ENCODE measurements at places on chromosomes 1 and 21. TPM values are rescaled to one million over a fixed set of nuclear protein-coding genes. Genes with fewer than 3 reads are reported as not detected.

- no peak overlapping the region for H3K27ac ChIP-seq
- no peaks in the 10 kb centered on the region for H3K4me1 ChIP-seq
- no peak overlapping the region for H3K4me3 ChIP-seq
- H3K36me3 ChIP-seq, result no peaks in the 10 kb centered on the region
These were observed 29.7 kb upstream of the LDLRAP1 start for GRCh38 chr1:25513666-25514065.

GRCh38 chr1:168163670-168164069 lies 15.1 kb upstream of the TIPRL start:
- peaks cover 7% of the 10 kb centered on the region for H3K27me3 ChIP-seq
- no peak overlapping the region for H3K27ac ChIP-seq
- peaks cover 23% of the 10 kb centered on the region for H3K36me3 ChIP-seq
- no peak for DNase-seq
- no peak overlapping the region for H3K4me3 ChIP-seq

- no peak overlapping the region for H3K27ac ChIP-seq
- H3K4me1 ChIP-seq, result no peaks in the 10 kb centered on the region
- H3K36me3 ChIP-seq, result no peaks in the 10 kb centered on the region
- peaks cover 24% of the 10 kb centered on the region for H3K27me3 ChIP-seq
- DNase-seq, result no peak
These were observed 52.0 kb downstream of the NBPF6 start for GRCh38 chr1:108502138-108502537.

DNA sequence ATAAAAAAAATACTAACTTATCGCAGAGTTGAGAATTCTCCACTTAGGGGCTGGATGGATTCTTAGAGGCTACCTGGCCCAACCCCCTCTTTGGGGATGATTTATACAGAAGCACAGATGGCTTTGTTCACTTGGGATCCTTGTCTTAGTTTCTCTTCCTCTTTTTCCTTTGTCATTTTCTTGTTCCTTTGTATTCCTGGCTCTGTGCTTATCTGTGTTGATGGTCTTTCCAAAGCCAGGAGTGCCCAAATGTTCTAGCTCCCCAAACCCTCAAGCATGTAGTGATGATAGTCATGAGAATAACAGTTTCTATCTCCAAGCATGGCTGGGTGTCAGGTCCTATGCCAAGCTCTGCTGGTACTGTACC lies 27.4 kb downstream of the EPHB2 start:
- H3K4me3 ChIP-seq, result no peak overlapping the region
- no peaks in the 10 kb centered on the region for H3K36me3 ChIP-seq
- H3K27me3 ChIP-seq, result peaks cover 21% of the 10 kb centered on the region
- H3K27ac ChIP-seq, result no peak overlapping the region
- H3K4me1 ChIP-seq, result no peaks in the 10 kb centered on the region

DNA sequence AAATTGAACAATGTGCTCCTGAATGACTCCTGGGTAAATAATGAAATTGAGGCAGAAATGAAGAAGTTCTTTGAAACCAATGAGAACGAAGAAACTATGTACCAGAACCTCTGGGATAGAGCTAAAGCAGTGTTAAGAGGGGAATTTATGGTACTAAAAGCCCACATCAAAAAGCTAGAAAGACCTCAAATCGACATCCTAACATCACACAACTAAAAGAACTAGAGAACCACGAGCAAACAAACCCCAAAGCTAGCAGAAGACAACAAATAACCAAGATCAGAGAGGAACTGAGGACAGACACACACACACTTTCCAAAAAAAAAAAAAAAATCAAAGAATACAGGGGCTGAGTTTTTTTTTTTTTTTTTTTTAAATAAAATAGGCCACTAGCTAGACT lies 564.2 kb downstream of the SMYD3 start:
- H3K27ac ChIP-seq, result peak overlapping the region; percentile 0
- peak overlapping the region; percentile 3 for H3K4me3 ChIP-seq
- peaks cover 28% of the 10 kb centered on the region for H3K4me1 ChIP-seq
- no peaks in the 10 kb centered on the region for H3K27me3 ChIP-seq
- no peaks in the 10 kb centered on the region for H3K36me3 ChIP-seq
- DNase-seq, result peak; percentile 56

DNA sequence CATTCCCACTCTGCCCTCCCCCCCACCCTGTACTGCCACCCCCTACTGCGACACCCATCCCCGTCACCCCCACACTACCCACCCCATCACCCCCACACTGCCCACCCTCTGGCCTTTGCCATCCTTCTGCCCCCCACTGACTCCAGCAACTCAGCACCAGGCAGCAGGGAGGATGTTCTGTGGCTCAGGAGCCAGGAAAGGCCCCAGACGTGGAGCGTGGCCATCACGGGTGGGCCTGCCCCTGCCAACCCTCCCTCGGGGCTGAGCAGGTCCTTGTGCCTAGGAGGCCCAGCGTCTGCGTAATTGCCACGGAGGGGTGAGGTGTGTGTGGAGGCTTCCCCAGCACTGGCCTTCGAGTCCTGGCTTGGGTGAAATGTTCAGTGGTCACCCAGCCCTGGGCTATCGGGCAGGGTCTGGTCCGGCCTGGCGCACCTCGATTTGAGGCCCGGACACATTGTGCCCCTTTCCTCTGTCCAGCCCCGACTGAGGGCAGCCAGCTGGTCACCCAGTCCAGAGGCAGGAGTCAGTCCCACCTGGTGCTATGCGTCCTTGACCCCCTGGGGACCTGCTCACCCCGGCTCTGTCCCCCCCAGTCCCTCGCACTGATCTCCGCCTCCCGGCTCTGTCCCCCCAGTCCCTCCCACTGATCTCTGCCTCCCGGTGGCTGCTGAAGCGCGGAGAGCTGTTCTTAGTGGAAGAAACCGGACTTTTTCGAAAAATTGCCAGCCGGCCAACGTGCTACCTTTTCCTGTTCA lies 23.0 kb downstream of the ARHGEF16 start:
- no peaks in the 10 kb centered on the region for H3K36me3 ChIP-seq
- H3K4me1 ChIP-seq, result no peaks in the 10 kb centered on the region
- no peak overlapping the region for H3K4me3 ChIP-seq
- H3K27ac ChIP-seq, result no peak overlapping the region

DNA sequence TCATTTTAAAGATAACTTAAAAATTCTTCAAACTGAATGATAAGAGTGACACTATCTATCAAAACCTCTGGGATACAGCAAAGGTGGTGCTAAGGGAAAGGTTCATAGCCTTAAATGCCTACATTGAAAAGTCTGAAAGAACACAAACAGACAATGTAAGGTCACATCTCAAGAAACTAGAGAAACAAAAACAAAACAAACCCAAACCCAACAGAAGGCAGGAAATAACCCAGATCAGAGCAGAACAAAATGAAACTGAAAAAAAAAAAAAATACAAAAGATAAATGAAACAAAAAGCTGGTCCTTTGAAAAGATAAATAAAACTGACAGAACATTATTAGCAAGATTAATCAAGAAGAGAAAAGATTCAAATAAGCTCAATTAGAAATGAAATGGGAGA lies 6.8 kb downstream of the ODF2L start:
- H3K27ac ChIP-seq, result peak overlapping the region; percentile 89
- peaks cover 49% of the 10 kb centered on the region for H3K4me1 ChIP-seq
- peak overlapping the region; percentile 70 for H3K4me3 ChIP-seq
- H3K36me3 ChIP-seq, result no peaks in the 10 kb centered on the region

- no peak for DNase-seq
- peak overlapping the region; percentile 81 for H3K4me3 ChIP-seq
- H3K4me1 ChIP-seq, result peaks cover 94% of the 10 kb centered on the region
- H3K27me3 ChIP-seq, result no peaks in the 10 kb centered on the region
- no peaks in the 10 kb centered on the region for H3K36me3 ChIP-seq
These were observed 61.5 kb downstream of the RUNX1 start for GRCh38 chr21:34987501-34988072.

DNA sequence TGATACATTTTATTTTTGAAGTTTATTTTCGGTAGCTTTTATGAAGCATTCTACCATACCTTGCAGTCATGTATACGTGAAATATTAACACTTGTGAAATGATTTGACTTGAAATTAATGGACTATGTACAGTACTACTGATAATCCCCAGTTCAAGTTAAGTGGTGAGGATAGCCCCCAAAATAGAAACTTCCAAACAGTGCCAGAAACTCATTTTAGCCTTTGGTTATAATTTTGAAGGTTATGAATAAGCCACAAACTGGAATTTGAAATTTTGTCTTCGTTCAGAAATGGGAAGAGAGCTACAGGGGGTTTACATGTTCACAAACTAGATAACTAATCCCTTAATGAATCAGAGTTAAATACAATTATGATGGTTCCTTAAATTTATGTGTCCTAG lies 1.5 kb upstream of the HNRNPU start:
- peaks cover 44% of the 10 kb centered on the region for H3K4me1 ChIP-seq
- H3K4me3 ChIP-seq, result no peak overlapping the region
- peak overlapping the region; percentile 100 for H3K27ac ChIP-seq
- H3K36me3 ChIP-seq, result peaks cover 13% of the 10 kb centered on the region
- DNase-seq, result no peak

DNA sequence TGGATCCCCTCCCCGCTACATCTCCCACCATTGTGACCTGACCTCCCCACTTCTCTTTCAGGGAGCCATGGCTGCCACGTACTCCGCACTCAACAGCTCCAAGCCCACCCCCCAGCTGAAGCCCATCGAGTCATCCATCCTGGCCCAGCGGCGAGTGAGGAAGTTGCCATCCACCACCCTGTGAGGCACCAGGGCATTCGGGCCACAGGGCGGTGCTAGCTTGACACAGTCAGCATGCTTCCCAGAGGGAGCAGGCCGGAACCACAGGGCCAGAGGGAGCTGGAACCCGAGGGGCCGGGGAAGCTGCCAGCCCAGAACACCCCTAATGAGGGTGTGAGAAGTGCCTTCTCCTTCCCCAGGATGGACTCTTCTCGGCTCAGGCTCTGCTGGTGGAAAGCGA lies 44.5 kb downstream of the RPS6KA1 start:
- H3K36me3 ChIP-seq, result no peaks in the 10 kb centered on the region
- H3K27me3 ChIP-seq, result no peaks in the 10 kb centered on the region
- H3K4me3 ChIP-seq, result no peak overlapping the region

Gene TARDBP
- polyA plus RNA-seq, result 46.6 TPM

Gene KCNQ4
- 0.08 TPM for polyA plus RNA-seq

Gene CFAP45
- not detected for polyA plus RNA-seq

Gene ZNF678
- polyA plus RNA-seq, result 4.0 TPM
